ENCODE measurements at places on chromosomes 6 and 20.

DNA sequence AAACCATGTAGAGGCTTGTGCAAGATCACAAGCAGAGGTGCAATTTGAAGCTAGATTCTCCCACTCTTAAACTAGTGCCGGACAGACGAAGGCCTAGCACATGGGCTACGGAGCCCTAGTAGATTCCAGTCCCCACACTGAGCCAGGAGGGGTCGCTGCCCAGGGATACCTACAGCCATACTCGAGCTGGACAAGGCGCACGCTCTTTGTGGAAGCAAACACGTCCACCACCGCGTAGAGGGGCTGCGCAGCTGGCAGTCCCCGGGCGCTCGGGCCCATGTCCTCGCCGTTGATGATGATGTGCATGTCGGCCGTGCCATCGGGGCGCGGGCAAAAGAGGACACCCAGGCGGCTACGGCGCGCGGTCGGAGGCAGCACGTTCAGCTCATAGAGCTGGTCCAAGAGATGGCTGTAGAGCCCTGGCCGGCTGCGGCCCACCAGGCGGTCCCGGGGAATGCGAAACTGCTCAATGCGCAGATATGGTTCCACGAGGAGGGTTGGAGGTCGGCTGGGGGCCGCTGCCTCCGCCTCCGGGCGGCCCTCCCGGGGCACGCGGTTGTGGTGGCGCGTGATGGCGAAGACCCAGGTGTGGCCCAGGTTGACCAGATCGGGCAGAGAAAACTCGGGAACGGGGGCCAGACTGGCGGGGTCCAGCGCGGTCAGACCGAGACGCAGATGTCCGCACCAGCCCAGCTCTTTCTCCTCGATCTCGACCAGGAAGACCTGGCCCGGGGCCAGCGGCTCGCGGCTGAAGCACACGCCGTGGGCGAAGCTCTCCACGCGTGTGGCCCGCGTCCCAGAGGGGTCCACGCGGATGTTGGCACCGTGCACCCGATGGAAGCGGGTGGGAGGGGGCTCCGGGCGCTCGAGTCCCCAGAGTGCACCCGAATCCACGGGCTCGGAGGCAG is 677 bp downstream of the NEURL2 start:
- no peak for DNase-seq

GRCh38 chr20:52191916-52192718 is 538 bp upstream of the ZFP64 start:
- peak; percentile 57 for DNase-seq

GRCh38 chr6:71707059-71707458 is 179.3 kb upstream of the RIMS1 start:
- no peak for DNase-seq

DNA sequence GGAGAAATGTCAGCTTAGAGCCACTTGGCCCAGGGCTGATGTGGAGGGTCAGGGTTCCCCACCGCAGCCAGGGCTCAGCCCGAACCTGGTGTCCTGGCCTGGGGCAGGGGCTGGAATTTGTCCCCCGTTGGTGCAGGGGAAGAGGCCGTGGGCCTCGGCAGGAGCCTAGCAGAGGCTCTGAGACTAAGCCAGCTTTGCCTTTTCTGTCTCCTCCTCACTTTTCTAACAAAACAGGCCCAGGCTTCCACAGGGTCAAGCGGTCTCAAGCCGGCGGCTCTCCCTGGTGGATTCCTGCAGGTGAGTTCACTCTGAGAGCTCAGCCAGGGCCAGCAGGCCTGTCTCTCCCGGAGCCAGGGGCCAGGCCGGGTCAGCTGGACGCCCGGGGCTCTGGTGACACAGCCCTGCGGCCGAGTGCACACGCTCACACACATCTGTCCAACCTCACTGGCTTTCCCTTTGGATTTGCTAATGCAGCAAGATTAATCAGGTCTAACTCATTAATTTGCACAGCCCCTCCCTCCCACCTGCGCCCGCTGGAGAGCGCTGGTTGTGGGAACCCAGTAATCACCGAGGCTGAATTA is 2.9 kb upstream of the CHRNA4 start:
- no peak for DNase-seq

- no peak for DNase-seq
These were observed 304.6 kb upstream of the ZFP64 start for GRCh38 chr20:52496191-52496590.

GRCh38 chr20:60760256-60761000 is 491.6 kb upstream of the CDH4 start:
- DNase-seq: no peak

DNA sequence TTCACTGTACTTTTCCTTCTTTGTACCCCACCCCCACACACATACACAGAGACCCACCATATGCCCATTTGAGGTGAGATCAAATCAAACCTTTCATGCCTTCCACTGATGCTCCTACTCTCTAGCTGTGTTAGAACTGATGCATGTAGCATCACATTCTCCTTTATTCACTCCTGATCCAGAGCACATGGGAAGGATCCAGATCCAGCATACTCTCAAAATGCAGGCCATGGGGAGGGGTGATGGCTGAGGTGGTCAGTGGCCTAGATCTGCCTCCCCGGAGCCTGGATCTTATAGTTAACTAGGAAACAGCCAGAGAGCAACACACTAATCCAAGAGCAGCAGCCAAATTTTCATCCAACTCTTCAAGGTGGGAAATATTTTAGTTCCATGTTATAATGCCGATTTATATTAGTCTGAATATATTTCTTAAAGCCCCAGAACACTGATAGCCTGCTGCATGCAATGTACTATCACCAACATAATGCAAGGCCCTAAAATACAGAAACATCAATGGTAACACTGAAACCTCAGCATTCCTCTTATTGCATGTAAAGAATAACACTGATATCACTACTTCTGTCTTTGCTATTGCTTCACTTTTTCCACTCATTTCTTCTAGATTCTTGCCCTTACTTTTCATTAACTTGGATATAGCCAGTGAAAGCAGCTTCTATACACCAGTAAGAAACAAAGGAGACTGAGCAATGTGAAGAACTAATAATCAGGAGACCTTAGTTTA is 126.8 kb upstream of the BEND6 start:
- DNase-seq: no peak

- no peak for DNase-seq
These were observed 162.2 kb downstream of the TENT5A start for GRCh38 chr6:81590314-81590691.

GRCh38 chr6:43766964-43767461 is 3.0 kb upstream of the VEGFA start:
- DNase-seq: no peak

DNA sequence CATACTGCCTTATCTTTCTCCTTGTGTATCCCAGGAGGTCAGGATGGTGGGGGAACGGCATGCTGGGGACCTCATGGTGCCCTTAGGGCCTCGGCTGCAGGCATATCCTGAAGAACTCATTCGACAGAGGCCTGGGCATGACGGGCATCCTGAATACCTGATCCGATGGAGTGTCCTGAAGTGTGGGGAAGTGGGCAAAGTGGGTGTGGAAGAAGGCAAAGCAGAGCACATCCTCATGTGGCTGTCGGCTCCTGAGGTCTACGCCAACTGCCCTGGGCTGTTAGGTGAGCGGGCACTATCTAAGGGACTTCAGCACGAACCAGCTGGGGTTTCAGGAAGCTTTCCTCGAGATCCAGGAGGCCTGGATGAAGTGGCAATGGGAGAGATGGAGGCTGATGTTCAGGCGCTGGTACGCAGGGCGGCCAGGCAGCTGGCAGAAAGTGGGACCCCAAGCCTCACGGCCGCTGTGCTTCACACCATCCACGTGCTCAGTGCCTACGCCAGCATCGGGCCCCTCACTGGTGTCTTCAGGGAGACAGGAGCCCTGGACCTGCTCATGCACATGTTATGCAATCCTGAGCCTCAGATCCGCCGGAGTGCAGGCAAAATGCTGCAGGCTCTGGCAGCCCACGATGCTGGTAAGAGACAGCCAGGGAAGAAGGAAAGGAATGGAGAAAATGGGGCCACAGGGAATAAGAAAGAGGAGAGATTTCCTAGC is 2.4 kb downstream of the CUL9 start:
- no peak for DNase-seq

- no peak for DNase-seq
These were observed 883 bp upstream of the DBNDD2 start for GRCh38 chr20:45407067-45407745.

DNA sequence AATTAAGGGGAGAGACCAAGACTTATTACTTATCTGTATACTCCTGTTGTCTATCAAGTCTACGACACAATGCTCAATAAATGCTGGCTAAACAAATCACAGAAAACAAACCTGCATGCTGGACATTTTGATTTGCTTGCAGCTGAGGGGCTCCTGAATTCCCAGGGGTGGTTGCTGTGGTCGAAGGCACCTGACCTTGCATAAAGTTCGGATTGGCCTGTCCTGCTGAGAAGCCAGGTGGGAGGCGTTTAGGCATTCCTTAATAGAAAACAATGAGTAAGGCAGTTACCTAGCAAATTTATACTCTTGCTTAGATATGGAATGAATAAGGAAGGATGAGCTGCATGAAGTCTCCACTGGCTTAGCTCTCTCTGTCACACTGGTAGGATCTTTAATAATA is 50.5 kb downstream of the TP53INP2 start:
- DNase-seq: no peak

GRCh38 chr6:131368198-131368911 is 204.7 kb upstream of the ARG1 start:
- DNase-seq: peak; percentile 43

DNA sequence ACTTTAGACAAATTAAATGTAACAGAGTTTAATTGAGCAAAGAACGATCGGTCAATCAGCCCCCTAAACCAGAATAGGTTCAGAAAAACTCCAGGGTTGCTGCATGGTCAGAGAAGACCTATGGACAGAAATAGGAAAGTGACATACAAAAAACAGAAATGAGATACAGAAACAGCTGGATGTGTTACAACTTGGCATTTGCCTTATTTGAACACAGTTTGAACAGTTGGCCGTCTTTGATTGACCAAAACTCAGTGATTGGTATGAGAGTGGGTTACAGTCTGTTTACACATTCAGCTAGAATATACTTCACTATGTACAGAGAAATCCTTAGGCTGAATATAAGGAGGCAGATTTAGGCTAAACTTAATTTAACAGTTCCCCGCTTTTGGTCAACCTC is 19.9 kb downstream of the SRSF6 start:
- DNase-seq: no peak

DNA sequence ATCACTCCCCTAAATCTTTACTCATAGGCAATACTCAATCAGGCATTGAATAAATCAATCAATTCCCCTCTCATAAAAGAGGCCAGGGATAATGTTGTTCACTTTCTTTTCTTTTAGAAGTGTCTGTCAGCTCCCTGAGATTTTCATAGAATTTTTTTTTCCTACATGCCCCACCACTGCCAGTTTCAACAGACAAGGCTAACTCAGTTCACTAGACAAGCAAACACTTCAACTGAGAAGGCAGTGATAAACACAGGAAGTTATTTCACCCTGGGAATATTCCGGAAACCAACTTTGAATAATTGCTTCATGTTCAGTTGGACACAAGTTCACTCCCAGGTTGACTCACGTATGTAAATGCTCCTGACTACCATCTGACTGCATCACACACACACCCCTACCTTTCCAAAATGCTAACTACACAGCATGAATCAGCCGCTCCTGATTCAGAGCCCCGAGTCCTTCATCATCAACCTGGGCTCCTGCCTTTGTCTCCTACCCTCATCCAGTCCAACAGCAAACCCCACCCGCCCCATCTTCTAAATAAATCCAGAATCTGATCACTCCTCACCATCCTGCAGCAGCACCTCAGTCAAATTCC is 143.9 kb downstream of the BCAS1 start:
- DNase-seq: peak; percentile 46

DNA sequence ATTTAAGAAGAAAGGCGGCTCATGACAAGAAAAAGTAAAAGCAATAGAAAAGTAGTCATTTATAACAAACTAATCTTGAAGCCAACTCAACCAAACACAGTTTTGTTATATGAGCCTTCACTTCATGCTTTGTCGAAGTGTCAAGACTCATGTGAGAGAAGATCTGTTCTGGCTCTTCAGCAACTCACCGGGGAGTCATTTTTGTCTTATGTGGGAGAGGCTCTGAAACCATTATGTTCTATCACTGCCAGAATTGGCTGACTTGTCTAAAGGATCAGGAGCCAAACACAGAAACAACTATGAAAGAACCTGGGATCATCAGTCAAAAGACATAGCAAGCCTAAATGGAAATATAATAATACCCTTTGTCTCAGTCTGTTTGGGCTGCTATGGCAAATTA is 105.2 kb downstream of the CDK19 start:
- no peak for DNase-seq

- DNase-seq: no peak
These were observed 25.4 kb downstream of the ATG5 start for GRCh38 chr6:106300020-106300780.

DNA sequence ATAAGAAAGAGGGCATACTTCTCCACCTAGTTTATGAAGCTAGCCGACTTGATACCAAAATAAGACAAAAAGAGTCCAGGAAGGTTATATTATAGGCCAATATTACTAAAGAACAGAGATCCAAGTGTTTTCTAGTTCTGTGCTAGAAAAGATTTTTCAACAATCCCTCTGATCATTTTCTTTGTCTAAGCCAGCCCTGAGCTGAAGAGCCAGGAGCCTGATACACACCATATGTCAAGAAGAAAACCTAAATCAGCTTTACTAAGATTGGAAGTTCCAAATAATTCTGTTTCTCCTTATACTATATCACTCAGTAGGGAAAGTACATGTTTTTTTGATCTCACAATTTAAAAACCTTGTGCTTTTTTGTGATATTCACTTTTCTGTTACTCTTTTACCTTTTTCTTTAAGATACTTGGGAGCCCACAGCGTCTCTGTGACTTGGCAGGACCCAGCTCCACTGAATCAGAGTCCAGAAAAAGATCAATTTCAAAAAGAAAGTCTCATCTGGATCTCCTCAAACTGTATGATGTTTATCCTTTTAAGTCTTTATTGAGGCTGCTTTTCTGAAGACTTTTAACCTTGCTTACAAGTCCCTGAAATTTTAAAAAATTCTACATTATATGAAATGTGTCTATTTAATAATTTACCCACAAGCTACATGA is 43.0 kb upstream of the PBOV1 start:
- DNase-seq: no peak

- no peak for DNase-seq
These were observed 206.5 kb downstream of the JARID2 start for GRCh38 chr6:15452182-15452941.

DNA sequence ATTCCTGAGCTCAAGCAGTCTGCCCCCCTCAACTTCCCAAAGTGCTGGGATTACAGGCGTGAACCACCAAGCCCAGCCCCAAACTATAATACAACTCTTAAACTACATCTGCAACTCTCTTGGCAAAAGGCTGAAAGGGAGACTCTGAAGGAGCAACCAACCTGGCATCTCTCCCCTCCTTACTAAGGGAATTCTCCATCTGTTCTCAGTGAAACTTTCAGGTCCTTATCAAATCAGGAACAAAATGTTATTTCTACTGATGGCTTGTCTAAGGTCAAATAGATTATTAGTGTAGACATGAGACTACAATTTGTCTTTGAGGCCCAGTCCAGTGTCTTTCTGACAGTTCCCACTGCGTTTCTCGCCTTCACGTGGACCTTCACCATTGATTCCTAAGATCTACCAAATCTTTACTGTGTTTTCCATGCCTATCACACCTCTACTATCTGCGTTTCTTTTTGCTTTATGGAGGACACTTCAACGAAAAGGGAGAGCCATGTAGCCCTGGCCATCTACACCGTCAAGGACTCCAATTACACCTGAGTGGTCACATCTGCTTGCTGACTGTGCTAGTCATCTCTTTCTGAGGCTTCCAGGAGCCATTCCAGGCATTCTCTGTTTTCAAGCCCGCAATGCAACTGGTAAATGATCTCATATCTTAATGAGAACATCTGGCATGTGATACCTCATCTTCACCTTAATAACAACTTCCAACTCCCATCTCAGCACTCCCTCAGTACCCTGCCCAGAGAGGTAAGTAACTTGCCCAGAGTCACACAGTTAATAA is 405.7 kb upstream of the CITED2 start:
- no peak for DNase-seq

GRCh38 chr6:10426781-10427279 is 12.0 kb upstream of the TFAP2A start:
- DNase-seq: no peak
